ENCODE measurements at places on chromosomes 3 and 15.

DNA sequence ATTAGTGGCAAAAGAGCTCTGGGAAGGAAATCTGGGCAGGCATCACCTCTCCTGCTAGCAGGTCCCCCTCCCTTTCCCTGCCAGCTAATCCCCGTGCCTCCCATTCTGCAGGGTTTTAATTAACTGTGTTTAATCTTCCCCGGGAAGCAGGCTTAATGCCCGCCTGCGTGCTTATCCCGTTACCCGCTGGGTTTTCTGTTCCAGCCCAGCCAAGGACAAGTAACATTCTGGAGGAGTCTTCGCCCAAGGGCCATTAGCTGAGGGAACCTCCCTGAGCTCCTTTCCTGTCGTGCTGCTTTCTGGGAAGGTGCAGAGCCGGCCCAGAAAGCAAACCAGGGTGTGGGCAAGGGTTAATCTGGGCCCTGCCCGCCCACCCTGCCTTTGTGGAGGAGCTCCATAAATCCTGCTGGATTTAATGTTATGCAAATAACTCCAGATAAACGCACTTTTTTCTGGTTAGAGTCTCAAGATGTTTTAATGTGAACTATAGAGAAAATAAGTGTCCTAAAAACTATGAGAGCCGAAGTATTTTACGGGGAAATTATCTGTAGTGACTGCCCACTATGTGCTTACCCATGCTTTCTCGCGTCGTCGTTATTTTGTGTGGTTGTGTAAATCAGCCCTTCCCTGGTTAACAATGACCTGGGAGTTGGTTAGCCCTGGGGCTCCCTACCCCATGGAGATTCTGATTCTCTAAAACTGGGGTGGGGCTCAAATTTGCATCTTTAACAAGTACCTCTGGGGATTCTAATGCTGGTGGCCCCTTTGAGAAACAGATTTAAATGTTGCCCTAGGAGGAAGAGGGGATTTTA, 25.9 kb downstream of the TRIM71 start:
- DNase-seq, result no peak

GRCh38 chr3:169509780-169510692, 153.5 kb downstream of the MECOM start:
- DNase-seq, result no peak

DNA sequence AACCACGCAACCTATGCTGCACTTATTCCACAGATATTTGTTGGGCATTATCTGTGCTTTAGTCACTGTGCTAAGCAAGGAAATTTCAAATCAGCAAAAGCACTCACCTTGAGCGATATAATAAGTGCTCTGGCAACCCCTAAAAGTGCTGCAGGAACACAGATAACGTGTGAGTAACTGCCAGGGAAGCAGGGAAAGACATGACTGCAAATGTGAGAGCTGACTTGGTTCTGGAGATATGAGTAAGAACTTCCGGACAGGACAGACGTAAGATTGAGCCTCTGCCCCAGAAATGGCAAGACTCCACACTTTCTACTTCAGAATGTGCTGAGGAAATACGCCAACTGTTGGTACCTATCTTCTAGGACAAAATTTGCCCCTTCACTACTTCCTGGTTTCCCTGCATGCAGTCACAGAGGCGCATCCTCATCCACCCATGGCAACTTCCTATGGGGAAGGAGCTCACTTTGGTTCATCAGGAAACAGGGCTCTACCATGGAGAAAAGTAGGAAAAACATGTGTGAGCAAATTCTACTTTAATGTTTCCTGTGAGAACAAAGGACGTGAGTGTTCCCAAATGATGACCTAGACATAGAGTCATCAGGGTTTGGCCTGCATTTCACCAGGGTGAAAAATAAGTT, 41.7 kb downstream of the AQP9 start:
- DNase-seq, result no peak

DNA sequence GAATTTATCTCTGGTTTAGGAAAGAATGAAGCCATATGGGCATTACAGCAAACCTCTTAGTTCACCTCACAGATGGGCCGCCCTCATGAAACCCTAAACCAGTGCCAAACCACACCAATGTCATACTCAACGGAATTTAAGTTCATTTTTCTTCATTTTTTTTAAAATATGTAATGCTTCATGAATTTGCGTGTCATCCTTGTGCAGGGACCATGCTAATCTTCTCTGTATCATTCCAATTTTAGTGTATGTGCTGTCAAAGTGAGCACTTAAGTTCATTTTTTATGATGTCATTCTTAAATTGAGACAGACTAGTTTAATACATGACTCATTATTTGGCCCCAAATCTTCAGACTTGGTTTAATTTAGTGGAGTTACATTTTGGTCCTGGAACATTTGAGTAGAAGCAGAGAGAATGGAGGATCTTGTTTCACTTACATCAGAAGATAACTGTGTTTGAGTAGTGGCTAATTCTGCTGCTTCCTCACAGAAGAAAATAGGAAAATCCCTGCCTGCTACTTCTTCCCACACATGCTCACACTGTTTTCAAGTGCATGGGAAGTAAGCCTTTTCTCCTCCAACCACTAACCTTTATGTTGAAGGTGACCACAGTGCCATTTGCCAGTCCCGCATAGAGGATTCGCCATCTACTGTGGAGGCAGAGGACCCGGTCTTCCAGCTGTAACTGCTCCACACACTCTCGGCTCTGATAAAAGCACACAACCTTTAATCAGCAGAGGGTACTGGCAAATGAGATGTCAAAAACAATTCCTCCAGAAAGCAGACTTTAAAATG, 63.3 kb downstream of the ZNF106 start:
- DNase-seq, result no peak

DNA sequence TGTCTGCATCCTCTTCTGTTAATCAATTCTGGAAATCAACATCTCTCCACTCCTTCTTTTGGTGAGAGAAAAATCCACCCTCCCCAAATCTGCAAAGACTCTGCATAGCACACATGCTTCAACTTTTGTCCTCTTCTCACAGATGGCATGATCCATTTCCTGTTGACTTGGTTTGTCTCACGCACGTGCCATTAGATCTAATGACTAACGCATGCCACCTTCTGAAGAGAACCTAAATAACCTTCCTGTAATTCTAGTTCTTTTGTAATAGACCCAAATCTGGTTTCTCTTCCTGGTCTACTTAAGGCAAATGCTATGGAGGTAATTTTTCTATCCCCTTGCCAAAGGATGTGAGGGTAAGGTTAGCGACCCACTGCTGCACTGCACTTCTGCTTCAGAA, 51.0 kb upstream of the ATOSA start:
- DNase-seq, result peak; percentile 64

DNA sequence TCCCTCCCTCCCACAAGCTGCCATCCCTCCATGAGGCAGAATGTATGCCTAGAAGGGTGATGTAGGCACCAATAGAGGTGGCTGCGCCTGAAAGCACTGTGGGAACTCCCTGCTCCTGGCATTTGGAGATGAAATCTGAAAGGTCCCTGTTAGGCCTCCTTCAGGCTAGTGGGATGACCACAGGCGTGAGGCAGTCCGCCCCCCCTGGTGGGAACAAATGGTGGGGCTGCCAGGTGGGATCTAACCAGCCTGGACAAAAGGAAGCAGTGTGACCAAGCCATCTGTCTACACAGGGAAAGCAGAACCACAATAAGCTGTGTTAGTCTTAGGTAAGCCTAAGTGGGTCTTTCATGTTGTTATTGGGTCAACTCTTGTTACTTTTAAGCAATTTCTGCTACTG, 25.3 kb downstream of the IL5RA start:
- DNase-seq, result no peak

- DNase-seq, result no peak
Observed at GRCh38 chr15:71274448-71274798, 159.2 kb downstream of the THSD4 start.

DNA sequence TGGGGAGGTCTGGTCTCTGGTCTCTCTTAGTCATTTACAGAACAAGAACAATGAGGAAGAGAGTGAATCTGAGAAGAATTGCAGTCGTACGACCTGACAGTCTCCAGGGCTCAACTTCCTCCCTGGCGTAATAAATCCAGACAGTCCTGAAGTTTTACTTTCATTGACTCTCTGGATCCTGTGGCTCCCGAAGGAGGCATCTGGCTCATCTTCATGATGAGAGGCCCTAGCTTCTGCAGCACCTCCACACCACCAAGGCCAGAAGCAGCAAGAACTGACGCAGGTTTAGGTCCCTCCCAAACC, 11.8 kb upstream of the CYFIP1 start:
- DNase-seq, result no peak

DNA sequence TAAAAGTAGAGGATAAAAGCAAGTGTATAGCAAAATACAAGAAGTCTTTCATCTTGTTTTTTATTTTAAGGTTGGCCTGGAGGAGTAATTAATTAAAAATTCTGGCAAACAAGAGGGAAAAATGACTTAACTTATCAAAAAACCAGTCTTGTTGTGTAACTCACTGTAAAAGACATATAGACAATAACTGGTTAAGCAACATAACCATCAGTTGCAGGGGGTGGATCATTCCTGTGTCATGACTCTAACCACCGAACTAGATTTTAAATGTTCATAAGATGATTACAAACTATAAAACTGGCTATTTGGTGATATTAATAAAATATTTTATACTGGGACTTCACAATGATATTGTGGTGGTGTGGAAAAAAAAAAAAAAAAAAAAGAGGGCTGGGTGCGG, 130.6 kb downstream of the STAG1 start:
- DNase-seq, result no peak

DNA sequence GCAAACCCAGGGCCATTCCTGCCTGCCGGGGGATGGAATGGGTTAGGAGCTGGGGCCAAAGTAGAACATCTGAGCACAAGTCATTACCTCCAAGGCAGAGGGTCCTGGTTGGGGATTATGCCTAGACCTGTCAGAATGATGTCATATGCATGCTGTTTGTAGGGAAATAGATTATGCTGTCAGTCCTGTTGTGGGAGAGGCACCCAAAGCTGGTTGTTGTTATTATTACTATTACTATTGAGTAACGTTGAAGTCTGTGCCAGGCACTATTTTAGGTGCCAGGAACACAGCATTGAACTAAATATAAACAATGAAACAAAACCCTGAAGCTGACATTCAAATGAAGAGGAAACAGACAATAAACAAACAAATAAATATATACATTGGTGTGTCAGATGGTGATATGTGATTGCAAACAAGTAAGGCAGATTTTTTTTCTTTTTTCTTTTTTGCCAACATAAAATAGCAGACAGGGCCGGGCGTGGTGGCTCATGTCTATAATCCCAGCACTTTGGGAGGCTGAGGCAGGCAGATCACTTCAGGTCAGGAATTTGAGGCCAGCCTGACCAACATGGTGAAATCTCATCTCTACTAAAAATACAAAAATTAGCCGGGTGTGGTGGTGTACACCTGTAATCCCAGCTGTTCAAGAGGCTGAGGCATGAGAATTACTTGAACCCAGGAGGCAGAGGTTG, 2.0 kb downstream of the P4HTM start:
- DNase-seq, result no peak

DNA sequence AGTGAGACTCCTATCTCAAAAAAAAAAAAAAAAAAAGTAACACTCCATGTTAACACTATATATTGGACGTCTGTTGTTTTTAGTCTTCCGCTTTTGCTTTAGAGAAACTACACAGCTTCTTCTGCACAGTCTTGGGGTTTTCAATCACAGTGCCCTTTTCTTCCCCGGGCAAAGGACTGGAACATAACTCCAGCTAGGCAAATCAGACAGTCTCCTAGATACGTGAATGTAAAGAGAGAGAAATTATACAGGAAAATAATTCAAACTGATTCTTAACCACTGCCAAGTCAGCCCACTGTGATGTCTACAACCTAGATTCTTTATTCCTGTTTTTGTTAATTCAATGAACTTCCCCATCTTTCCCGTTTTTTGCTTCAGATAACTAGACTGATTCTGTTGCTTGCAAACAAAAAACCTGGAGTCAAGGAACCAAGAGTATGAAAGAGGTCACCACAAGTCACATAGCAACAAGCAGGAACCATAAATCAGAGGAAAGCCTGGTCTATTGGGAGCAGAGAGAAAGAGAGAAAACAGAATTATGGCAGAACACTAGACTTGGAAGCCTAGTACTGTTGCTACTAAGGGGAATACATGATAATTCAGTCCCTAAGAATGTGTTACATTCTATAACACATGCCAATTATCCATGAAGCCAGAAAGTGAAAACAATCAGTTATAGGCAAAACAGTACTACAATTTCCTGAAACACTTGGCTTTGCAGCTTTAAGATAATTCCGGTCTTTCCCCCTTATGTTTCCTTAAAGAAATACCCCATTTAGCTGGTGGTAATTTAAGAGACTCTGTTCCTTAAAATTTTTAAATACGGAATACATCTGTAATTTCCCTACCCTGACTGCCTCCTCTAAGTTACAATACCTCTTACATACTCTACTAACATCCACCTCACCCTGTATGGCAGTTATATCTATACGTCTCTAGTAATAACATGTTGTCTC, 63.1 kb downstream of the TBL1XR1 start:
- no peak for DNase-seq

DNA sequence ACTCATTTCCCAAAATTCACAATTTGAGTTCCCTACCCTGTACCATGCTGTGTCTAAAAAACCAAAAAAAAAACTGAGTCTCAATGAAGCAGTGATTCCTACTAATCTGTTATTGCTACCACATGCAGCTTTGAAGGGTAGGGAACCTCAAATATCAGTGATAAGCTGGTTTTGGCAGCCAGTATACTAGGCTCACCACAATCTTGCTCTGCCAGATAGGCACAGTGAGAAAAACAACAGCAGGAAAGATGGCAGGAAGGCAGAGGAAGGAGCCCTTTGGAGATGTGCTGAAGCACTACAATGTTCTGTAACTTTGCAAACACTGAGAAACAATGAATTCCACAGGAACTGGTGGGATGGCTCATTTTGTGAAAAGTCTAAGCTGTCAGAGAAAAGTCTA, 96.9 kb upstream of the UBP1 start:
- no peak for DNase-seq

GRCh38 chr15:87967951-87968350, 288.6 kb downstream of the NTRK3 start:
- DNase-seq, result no peak

- no peak for DNase-seq
Observed at GRCh38 chr15:58900631-58901030, 32.8 kb downstream of the SLTM start.

DNA sequence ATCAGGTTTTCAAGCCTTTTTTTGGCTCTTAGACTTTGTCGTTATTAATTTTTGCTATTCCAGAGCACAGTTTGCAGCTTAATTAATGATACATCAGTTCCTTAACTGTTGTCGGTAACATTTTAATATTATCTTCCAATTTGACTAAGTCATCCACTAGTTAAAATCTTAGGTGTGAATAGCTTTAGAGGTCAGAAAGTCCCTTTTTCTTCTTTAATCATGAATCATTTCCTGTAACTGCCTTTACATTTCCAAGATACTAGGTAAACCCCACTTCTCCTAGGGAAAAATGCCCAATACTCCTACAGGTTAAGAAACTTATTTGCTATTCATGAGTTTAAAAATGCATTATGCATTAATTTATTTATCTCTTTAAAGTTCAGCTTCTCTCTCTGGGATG, 260.9 kb upstream of the CFAP20DC start:
- no peak for DNase-seq

- DNase-seq, result no peak
Observed at GRCh38 chr3:48565591-48566400, 2.2 kb upstream of the UCN2 start.

DNA sequence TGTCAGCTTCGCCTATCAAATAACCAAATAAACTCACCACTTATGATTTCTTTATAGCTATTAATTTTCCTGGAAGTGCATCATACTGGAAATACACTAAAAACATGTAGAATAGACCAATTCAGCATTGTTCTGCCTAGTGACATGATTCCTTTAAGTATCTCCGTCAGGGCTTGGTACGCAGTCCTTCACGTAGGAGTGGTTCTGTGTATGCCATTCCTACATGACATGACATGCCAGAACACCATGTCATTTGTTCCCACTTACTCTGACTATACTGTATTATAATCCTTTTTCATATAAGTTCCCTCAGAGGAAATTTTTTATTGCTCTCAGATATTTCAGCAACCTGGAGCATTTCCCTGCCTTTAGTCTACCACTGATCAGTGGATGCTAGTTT, 230.7 kb upstream of the EPHA3 start:
- DNase-seq, result no peak
